ENCODE measurements at places on chromosomes 12 and 14.

DNA sequence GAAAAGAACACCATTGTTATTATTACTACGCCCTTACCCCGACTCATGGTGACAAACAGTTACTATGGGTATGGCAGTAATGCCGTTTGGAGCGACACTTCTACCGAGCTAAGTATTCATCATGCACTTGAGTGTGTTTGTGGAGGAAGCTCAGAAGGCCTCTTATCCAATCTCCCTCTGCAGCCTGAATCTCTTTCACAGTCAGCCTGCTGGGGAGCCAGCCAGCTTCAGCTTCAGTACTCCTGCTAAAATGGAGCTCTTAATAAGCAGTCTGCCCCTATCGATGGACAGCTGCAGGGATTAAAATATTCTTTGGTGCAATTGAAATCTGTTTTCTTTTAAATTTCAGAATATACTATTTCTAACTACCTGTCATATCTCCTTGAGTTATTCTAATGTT, 24.7 kb upstream of the ATP5MC2 start:
- DNase-seq, result no peak

DNA sequence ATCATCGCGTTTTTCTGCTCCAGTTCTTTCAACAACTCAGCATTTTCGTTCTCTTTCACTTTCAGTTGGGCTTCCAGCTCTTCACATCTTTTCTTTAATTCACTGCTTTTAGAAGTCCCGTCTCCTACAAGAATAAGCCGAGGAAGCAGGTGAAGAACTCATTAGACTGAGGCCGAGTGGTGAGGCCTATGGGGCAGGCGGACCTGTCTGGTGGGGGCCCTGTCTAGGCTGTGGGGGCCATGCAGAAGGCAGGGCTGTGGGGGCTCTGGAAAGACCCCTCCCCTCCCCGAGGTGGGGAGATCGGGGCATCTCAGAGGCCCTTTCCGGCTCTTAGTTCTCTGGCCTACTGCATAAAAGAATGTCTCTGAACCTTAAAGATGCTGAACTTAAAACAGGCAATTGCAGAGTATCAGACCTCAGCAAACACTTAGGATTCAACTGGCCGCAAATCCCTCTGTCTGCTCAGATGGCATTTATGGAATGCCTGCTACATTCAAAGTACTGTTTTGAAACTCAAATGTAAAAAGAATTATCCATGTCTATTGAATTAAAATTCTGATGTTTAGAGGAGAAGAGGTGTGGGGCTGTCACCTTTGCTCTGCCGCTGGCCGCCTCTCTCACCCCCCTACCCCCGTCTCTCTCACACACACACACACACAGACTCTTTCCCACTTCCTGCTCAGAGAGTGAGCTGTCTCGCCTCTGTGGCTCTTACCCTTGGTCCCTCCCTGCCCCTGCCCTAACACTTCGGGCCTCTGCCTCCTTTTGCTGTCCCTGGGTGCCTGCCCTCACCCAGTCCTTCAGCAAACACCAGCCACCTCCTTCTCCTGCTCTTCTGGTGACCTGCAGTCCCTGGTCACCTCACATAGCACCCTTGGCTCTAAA, 34.7 kb downstream of the CCDC92 start:
- no peak for DNase-seq

GRCh38 chr14:98957211-98958047, 314.6 kb downstream of the BCL11B start:
- no peak for DNase-seq

DNA sequence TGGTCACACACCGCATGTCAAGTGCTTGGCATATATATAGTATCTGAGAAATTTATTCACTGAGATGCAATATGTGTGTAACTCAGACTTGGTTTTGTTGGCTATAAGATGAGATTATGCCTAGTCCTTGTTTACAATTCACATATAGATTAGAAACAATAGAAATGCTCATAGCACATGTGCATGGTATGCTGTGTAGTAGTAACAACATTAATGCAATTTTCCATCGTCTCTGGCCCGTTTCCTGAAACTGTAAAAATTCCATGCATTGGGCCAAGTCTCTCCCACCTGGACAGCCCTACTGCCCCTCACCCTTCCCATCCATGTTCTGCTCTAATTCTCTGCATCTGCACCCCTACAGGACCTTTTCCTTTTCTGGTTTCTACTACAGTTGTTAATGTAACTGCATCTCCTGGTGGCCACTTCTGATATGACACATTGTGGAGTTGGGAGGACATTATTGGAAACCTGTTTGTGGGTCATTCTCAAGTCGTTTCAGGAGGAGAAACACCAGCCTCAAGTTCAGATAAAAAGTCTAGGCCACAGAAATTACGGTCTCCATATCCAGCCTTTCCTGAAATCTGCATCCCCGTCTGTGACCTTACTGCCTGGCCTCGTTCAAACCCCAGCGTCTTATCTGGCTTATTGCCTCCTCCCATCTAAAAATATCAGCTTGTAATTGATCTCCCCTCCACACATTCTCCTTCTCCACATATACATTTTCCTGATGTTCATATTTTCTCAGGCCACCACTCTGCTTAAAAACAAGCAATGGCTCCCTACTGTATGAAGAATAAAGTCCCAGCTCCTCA, 37.5 kb downstream of the EMP1 start:
- DNase-seq, result peak; percentile 64

- no peak for DNase-seq
Observed at GRCh38 chr12:3207858-3208257, 130.7 kb downstream of the TSPAN9 start.

DNA sequence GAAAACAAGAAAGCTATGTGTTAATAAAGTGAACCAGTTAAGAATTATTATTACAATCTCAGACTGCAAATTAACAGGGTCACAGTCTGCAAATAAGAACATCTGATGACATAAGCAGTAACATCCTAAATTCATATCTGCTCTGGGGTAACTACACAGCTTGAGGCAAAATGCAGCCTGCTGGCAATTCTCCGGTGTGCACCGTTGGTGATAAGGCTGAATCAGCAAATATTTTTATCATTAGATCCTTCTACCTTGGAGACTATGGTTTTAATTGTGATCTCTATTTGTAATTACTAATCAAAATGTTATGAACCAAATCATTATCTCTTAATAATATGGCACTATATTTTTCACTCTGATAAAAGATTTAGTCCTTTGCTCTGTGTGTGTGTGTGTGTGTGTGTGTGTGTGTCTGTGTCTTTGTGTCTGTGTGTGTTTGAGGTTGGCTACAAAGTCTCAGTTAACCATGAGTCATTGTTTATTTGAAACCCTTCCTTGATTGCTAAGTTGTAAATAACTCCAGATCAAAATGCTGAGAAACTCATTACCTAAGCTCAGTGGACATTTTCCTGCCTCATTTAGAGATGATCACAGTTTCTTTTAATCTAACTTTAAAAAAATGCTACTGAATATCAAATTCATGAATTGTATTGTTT, 442.6 kb downstream of the GXYLT1 start:
- peak; percentile 78 for DNase-seq

GRCh38 chr12:47403681-47404080, 302.1 kb downstream of the RPAP3 start:
- DNase-seq, result no peak

- no peak for DNase-seq
Observed at GRCh38 chr14:75042035-75042434, 9.2 kb downstream of the MLH3 start.

GRCh38 chr12:2973566-2973965, 14.4 kb downstream of the TEAD4 start:
- no peak for DNase-seq

DNA sequence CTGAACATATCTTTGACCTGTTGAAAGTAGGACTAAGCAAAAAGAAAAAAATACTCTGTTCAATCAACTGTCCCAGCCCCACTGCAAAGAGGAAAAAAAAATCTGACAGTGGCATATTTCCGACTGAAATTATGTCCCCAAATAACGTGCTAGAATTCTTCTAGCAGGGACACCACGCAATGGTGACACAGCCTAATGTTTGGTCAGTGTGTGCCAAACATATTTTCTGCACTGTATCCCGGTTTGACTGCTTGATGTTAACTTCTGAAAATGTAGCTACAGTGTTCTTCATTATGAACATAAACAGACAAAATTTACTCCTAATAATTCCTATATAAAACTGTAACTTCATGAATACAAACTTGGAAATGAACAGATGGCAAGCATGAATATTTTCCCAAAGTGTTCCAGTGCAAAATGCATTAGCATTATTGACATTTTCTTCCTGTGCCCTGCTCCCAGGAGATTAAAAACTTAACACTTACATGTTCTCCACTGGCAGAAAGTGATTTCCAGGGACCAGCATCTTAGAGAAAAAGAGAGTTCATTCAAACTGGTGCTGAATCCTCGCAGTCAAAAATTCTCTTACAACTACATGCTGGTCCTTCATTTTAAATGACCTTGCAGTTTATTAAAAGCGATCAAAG, 72.4 kb upstream of the SYT1 start:
- DNase-seq, result no peak

GRCh38 chr12:16238661-16239060, 38.8 kb downstream of the SLC15A5 start:
- no peak for DNase-seq

DNA sequence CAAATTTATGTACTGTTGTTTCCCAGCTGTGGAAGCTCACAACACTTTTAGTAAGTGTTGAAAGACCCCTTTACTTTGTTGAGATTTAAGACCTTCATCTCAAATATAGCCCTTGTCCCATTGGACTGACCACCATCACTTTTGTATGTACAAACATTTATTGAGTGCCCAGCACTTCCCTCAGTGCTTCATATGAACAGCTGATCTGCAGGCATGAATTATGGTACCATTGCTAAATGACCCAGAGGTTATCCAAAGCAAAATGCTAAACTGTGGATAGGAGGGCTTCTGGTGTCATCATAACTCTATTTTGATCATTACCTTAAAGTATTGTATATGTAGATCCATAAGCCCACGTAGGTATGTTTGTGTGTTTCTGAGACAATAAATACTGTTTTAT, 285.7 kb upstream of the RGS6 start:
- DNase-seq, result no peak

DNA sequence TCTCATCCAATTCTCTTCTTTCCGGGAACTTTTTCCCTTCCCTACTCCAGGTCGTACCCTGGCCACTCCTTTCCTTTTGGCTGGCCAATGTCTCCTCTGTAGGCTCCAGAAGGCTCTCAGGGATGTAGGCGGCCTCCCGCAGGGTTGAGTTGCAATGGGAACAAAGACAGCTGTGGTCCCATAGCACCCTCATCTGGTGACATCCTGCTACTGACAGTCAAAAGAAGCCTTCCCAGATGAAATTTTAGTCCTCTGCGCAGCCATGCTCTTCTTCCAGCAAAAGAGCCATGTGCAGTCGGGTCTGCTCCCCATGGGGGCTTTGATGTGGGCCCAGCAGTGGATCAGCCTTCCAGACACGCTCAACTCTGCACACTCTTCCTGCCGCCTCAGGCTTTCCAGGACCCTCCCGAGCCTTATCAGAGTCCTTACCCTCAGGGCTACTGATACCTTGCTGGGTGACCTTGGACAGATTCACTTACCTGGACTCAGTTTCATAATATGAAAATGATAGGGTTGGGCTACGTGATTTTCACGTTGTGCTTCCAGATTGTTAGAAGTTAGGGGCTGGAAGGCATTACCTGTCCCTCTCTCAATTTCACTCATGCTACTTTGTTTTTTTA, 5.5 kb upstream of the CELA1 start:
- DNase-seq, result peak; percentile 67

DNA sequence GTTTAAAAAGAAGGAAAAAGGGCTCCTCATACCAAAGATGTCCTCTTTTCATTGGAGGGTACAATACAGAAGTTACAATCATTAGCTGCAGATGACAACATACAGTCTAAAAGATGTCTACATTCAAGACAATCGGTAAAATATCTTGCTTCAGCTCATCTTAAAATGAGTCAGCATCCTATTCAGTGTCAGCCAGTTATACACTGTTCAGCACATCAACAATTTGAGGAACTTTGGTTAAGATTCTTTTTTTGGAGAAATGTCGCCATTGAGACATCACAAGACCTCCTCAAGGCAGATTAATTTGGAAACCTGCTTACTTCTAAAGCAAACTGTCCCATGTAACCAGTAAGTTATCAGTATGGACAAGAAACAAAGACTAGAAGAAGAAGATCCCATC, 100.7 kb upstream of the SLC38A4 start:
- no peak for DNase-seq

GRCh38 chr14:79062226-79062625, 892.1 kb downstream of the NRXN3 start:
- DNase-seq, result no peak

DNA sequence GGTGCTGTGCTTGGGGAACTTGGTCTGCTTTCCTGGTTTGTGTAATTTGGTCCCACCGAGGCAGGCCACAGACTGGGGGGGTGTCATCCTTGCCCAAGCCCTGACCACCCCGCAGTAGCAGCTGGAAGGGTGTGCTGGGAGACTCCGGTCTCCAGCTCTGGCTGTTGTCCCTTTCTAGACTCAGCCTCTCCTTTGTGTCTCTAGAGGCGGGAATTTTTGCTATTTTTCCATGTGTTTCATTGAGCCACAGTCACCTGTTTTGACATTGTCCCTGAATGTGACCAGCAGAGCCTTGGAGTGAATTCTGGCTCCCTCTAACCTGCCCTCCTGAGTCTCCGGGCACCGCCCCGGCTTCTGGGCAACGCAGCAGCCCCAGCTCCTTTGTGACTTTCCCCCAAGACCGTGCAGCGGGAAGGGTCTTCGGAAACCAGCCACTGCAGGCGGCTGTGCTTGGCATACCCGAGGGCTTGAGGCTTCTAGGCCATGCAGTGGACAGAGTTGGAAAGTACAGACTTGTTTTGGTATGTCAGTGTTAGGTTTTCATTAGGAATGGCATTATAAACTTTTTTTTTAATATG, 98.6 kb downstream of the TNFAIP2 start:
- DNase-seq, result no peak

GRCh38 chr12:6468283-6468575, 2.2 kb downstream of the VAMP1 start:
- DNase-seq, result no peak

DNA sequence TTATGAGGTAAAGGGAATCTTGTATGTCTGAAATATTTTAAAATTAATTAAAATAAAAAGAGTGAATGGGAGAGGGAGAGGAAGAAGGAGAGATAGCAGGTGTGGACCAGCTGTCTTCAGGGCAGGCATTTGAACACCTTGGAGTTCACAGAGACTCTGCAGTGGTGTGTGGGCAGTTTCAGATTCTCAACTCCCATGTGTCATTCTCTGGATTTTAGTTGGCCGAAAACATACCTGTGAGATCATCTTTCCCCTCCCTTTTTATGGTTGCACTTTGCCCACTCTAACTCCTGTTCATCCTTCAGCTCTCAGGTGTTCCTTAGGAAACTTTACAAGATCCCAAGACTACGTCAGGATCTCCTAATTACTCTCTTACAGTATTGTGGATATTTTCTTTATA, 108.1 kb downstream of the ERC1 start:
- DNase-seq, result no peak

GRCh38 chr12:12007001-12007712, 63.6 kb upstream of the BCL2L14 start:
- no peak for DNase-seq

GRCh38 chr14:88411039-88411438, 25.6 kb downstream of the SPATA7 start:
- DNase-seq, result no peak
